ENCODE measurements at places on chromosomes 7 and 10.

DNA sequence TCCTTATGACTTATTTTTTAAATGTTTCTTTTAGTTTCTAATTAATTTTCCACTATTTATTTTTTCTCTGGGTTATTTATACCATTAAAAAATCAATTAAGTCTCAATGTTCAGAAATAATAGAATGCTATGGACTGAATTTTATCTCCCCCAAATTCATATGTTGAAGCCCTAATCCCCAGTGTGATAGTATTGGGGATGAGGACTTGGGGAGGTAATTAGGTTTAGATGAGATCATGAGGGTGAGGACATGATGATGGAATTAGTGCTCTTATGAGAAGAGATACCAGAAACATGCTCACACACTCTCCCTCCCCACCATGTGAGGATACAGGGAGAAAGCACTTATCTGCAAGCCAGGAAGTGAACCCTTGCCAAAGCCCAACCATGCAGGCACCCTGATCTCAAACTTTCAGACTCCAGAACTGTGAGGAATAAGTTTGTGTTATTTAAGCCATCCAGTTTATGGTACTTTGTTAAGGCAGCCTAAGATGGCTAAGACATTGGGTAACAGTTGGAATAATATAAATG lies 202.6 kb downstream of the MDFIC start:
- DNase-seq, result no peak

GRCh38 chr7:42617071-42617765 lies 294.7 kb downstream of the C7orf25 start:
- no peak for DNase-seq

GRCh38 chr10:132990684-132991545 lies 48.5 kb upstream of the CFAP46 start:
- peak; percentile 46 for DNase-seq

DNA sequence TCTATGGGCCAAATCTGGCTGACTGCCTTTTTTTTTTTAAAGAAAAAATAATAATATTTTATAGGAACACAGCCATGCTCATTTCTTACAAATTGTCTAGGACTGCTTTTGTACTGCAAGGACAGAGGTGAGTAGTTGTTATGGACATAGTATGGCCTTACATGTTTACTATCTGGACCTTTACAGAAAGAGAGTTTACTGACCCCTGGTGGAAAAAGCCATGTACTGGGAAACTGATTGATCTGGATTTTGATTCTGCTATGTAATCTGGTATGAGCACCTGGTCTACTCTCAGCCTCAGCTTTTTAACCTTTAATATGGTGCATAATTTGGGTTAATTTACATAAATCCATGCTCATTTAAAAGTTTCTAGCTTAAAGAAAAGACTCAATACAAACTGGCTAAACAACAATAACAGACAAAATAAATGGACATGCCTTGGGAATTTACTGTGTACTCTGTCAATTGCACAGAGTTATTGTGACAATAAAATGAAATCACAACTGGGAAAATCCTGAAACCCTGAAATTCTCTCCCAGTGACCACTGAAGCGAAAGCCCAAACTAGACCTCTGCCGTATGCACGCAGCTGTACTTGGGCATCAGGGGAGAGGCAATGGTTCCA lies 260.7 kb downstream of the BMPER start:
- DNase-seq, result no peak

DNA sequence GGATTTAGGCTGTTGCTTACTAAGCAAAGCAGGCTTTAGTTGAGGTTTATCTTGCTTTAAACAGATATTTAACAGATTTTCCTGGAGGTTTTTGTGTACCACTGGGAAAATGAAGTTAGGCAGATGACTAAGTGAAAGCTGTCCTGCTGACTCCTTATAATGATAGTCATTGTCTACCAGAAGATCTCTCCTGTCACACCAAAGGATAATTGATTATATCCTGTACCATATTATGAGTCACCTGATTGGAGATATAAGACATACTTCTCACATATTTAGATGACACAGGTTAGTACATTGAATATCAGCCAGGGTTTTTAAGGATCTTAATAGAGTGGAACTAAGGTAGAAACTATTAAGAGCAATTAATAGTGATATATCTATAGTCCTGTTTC lies 68.4 kb downstream of the PTEN start:
- DNase-seq, result no peak

- DNase-seq, result no peak
Measured at GRCh38 chr10:94443047-94443446, 40.7 kb downstream of the TBC1D12 start.

GRCh38 chr10:22656036-22656435 lies 58.3 kb downstream of the PIP4K2A start:
- no peak for DNase-seq

- peak; percentile 15 for DNase-seq
Measured at GRCh38 chr10:11879387-11880094, 56.4 kb downstream of the PROSER2 start.

DNA sequence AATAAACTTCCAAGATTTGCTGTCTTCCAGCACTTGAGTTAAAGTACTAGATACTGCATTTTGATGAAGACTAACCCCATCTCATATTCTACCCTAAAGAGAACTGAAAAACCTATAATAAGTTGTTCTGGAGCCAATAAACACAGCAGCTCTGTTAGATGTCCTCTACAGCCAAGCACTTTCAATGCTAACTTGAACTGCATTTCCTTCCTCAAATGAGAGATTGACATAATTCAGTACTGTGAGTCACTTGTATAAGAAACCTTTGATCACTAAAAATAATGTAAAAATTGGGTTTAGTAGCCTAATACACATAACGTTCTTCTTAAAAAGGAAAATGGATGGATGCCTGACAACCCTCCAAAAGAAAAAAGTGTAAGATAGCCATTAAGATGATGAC lies 81.3 kb downstream of the ITGB8 start:
- DNase-seq, result no peak

DNA sequence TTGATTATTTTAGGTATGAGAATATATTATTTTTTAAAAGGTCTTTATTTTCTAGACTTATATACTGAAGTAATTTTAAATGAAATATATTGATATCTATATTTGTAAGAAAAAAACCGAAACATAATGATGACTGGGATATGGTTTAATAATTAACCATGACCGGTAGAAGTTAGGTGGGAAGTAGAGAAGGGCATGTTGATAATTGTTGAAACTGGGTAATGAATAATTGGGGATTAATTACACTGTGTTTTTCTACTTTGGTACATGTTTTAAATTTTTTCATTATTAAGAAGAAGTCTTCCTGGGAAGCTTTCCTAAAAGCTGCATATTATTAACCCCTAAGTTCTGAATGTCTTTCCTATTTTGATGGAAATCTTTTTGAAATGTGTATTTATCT lies 16.3 kb downstream of the TSPAN12 start:
- no peak for DNase-seq

All from Right ventricle myocardium inferior (tissue), 1 donor.